Panc1 (cell line): ENCODE measurements at places on chromosomes 13 and 19.

DNA sequence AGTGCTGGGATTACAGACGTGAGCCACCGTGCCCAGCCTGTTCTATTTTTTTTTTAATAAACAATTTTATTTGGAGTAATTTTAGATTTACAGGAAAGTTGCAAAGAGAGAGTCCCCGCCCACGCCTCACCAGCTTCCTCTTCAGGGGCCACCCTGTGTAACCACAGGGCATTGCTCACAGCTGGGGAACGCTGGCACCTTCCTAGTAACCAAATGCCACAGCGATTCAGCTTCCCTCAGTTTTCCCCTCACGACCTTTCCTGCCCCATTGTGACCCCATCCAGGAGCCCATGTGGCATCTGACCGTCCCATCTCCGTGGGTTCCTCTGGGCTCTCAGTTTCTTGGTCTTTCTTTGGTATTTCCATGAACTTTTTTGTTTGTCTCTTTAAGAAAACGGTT, 83.9 kb downstream of the GNG7 start:
- DNase-seq, result no peak

DNA sequence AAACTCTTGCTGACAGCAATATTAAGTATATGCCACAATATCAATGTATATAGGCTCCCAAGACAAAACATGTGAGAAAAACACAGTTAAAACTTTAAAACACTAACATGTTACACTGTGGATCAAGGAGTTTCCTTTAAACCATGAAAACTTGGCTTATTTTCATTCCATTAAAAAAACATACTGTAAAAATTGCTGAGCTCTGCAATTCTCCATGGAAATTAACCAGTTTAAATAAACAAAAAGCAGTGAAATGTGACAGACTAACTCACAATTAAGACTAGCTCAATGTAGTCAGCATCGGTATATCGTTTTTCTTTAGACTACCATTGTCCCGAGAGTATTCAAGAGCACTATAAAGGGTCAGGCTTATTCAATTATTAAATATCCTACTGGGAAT, 930.5 kb upstream of the SLITRK1 start:
- no peak for DNase-seq

GRCh38 chr19:17049711-17050280, 23.2 kb upstream of the CPAMD8 start:
- DNase-seq, result no peak

DNA sequence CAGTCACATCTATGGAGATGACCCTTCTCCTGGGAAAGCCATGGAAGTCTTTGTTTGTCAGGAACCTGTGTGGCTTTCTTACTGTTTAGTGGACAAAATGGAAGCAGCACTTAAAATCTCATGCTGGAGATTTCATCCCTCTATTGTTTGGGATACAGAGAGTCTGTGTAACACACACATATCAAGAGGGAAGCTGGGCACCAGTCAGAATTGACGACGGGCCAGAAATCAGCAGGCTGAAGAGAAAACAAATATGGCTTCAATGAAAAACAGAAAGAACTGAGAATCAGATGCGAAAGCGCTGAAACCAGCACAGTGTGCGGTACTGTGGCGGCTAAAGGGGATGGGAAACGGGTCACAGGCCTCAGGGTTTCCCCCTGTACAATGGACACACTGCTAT, 72.2 kb upstream of the WASF3 start:
- DNase-seq, result no peak

DNA sequence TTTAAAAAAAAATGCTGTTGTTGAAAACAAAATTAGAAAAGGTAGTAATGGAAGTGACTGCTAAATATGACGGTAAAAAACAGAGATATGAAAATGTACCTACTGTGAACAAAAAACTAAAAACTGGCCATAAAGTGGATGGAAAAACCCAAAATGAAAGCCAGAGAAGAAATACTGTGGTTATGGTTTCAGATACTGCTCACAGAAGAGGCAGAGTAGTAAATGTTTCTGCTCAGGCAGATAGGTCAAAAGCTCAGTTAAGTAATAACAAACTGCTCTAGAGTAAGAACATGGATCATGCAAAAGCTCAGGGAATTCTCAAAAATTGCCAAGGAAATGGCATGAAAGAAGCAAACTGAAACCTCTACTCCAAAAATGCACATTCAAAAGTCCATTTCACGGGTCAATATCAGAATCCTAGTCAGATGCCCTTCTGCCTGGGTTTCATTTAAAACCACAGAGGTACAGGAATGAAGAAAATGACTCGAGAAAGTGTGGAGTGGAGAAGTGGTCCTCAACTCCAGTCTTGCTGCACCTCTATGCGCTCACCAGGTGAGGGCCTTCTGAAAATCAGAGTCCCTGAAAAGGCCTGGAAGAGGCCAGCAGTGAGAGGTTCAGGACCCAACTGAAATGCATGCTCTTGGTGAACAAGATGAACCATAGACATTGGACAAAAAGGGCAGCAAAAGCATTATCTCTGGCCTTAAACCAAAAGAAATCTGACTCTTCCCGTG, 315.0 kb upstream of the SPRY2 start:
- no peak for DNase-seq

DNA sequence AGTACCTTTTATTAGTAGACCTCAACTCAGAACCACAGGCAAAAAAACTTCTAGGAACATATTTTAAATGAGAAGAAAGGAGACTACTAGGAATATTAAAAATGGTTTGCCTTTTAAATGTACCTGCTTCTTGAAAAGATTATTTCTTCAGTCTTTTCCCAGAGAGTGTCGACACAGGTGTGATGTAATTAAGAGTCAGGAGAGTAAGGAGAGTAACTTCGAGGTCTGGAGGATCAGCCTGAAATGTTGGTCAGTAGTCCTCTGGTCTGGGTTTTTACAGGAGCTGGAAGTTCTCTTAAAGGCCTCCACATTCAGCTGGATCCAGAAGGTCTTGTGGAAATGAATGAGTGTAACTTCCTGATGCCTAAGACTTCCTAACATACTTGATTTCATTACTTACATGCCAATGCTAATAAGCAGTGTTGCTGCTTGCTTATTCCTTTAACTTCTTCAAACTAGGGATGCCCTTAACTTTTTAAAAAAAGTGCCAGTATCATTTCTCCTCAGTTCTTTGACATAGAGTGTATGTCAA, at the start of gene KCTD4:
TSS of gene KCTD4 (minus strand) at position 345 of the 532 bp plus-strand sequence. CDS start 6,478 bp downstream, outside the sequence.
- DNase-seq, result no peak

- DNase-seq, result no peak
Observed at GRCh38 chr13:45381196-45381595, 37.0 kb downstream of the SLC25A30 start.

DNA sequence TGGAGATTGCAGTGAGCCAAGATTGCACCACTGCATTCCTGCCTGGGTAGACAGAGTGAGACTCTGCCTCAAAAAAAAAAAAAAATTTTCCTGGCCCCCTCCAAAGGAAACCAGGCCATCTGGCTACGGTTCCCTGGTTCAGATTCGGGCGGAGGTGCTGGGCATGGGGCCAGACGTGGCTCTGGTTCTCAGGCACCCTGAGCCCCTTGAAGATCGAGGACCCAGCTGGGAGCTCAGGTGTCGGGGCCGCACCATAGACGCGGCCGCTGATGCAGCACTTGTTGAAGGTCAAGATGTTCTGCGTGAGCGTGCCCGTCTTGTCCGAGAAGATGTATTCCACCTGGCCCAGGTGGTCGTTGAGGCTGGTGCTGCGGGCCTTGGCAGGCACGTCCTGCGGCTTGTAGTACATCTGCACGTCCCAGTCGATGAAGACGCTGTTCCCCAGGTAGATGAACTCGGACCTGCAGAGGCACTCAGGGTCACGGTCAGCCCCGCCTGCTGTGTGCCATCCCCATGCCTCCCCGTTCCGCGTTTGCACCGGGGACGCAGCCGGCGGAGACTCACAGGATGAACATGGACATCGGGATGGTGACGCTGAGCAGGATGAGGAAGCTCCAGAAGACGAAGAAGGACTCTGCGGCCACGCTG, 12.3 kb downstream of the ATP8B3 start:
- DNase-seq, result no peak

GRCh38 chr19:13808856-13809255, 13.6 kb downstream of the ZSWIM4 start:
- no peak for DNase-seq
